NCI-H510A treated with DMSO at 0.1 percent for 48 hours (cell line): ENCODE measurements at places on chromosomes 5 and 9.
A peak's percentile ranks its signal among the peaks of the same experiment; 100 is the strongest.

DNA sequence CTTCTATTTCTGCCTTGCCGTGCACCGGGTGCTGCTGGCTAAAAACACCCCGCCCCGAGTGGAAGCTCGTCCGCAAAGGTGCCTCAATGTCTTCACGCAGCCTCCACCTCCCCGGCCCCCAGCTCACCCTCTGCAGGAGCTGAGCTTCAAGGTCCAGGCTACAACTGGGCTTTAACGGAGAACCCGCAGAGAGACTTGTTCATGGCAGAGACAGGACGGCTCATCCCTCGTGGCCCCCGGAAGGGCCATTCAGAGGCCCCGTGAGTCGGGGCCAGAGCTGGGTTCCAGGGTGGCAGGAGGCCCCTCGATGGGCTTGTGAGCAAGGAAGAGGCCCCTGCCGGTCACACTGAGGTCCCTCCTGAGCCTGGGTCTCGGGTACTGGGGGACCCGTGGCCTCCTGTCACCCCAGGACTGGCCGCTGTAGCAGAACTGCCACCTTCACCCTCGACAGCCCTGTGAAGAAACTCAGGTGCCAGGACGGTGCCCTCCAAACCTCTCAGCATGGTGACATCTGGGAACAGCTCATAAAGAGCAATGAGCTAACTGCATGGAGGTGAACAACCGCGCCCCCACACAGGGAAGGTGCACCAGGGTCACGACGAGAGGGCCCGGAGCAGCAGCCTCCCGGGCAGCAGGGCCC is 58.0 kb upstream of the UBAC1 start:
- DNase-seq, result no peak

DNA sequence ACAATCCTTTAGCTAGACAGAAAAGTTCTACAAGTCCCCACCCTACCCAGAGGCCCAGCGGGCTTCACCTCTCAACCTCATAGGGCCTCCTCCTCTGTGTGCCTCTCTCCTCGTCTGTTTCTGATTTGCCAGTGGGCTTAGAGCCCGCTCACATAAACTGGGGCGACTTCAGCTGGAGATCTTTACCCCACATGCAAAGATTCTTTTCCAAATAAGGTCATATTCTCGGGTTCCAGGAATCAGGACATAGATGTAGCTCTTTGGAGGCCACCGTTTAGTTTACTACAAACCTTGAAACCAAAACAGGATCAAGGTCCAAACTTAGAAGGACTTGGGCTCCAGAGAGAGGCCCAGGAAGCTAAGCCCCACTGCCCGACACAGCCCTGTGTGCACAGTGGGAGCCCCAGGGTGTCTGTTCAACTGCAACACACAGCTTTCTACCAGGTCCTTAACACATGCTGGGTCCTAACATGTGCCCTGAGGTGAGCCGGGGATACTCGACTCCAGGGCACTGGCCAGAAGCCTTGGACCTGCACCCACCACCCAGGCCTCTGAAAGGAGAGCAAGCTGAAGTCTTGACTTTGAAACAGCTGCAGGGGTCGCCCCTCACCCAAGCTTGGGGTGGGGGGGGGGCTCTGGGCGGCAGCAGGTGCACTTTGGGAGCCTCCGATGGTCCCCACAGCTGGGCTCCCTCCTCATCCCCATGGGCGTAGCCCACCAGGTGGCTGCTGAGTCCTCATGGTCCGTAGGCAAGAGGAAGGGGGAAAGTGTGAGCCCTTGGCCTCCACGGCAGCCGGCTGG is 26.8 kb upstream of the SLC12A7 start:
- no peak for DNase-seq

- no peak for DNase-seq
Observed at GRCh38 chr5:3324421-3325101, 271.1 kb upstream of the IRX1 start.

- DNase-seq, result no peak
Observed at GRCh38 chr5:158430166-158430797, 571.3 kb upstream of the CLINT1 start.

- no peak for DNase-seq
Observed at GRCh38 chr9:20903212-20903611, 128.2 kb downstream of the HACD4 start.

- no peak for DNase-seq
Observed at GRCh38 chr9:93658184-93658925, 82.0 kb downstream of the PHF2 start.

GRCh38 chr5:65299861-65300260 is 181.9 kb downstream of the ADAMTS6 start:
- DNase-seq, result no peak

DNA sequence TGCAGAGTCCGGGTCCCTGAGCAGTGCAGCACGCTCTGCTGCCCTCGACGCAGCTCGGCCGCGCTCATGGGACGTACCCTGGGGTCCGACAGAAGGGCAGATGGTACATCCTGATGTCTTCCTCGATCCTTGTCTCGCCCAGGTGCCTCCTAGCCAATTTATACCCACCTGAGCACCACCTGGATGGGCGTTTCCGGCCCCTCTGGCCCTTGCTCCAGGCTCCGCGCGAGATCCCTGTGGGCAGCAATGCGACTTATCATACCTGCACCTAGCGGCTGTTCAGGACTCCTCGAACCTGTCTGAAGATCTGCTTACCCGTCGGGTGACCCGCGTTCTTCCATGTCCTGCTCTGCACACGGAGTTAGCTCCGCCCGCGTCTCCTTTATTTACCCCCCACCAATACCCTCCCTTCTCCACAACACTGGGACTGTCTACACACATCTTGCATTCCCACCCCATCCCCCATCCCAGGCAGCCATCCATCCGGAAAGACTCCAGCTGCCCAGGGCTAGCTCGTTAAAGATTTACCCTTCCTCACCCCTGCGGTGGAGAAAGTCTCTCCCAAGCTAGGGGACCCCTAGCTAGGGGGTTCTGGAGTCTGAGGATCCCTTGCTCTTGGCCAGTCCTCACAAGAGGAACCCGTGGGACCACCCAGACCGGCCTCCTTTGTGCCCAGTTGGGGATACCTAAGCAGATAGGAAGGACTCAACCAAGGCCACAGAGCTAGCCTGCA is at the start of gene KIF12:
KIF12 (minus strand) TSS at position 357 of the 733 bp plus-strand sequence; CDS start at position 341, 16 bp downstream.
- DNase-seq, result peak; percentile 71

DNA sequence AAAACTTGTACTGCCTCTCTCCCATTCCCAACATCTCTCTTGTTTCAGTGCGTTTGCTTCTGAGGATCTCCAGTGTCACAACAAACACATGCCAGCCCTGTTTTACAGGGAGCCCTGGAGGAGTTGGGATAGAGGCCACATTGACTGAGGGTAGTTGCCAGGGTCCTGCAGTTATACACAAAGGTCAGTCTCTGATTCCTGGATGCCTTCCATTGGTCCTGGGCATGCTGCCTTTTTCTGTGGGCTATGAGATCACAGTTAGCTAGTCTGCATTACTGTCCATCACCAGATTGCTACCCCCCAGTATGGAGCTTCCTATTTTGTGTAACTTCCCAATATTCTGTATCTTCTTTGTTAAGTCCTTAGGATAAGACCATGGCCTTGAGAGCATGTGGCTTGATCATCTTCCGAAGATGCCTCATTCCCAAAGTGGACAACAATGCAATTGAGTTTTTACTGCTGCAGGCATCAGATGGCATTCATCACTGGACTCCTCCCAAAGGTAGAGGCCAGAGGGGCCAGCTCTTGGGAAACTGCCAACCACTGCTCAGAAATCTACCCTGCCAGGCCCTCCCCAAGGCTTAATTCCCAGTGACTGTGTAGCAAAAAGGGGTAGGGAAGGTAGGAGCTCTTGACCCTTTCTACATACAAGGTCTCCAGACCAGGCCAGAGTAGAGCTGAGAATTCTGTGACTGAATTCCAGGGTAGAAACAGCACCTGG is 9.5 kb downstream of the NUDT2 start:
- no peak for DNase-seq

DNA sequence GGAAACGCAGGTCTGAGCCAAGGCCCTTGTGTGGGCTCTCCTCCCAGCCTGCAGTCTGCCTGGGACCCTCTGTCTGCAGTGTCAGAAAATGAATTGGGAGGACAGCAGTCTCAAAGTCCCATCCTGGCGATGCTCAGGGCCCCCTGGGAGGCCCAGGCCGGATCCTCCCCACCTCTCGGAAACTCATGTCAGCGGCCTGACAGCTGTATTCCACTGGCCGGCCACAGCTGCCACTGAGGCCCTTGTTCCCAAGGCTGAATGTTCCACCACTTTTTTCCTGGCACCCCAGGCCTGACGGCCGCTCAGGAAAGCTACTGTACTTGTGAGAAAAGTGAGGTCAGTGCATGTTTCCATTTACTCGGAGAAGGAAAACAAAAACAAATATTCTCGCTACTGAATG is 180.0 kb downstream of the FGF18 start:
- DNase-seq, result no peak

DNA sequence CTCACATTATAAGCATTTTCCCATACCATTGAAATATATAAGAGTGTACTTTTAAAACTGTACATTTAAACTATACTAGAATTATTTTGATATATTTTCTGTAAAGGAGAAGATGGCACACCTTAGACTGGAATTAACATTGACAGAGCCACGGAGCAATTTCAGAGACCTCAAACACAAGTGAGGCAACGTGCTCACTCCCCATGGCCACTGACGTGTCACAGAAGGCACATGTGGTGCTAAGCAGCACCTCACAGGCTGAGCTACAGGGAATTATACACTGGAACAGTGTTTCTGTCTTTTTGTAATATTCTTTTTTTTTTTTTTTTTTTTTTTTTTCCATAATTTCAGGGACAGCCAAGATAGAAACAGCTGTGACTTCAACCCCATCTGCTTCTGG is 66.5 kb downstream of the NUP214 start:
- no peak for DNase-seq

GRCh38 chr5:153883854-153884611 is 154.7 kb downstream of the FAM114A2 start:
- DNase-seq, result peak; percentile 1

DNA sequence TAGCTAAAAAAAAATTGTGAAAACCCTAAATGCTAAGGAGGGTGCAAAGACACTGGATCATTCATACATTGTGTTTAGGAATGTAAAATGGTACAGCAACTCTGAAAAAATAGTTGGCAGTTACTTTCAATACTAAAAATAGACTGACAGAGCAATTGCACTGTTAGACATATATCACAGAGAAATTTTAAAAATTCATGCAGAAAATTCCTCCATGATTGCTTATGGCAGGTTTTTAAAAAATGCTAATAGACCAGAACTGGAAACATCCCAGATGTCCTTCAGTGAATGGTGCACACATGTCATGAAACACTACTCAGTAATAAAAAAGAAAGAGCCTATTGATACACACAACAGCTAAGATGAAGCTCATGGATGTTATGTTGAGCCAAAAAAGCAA is 349.8 kb upstream of the DAB2 start:
- DNase-seq, result no peak

DNA sequence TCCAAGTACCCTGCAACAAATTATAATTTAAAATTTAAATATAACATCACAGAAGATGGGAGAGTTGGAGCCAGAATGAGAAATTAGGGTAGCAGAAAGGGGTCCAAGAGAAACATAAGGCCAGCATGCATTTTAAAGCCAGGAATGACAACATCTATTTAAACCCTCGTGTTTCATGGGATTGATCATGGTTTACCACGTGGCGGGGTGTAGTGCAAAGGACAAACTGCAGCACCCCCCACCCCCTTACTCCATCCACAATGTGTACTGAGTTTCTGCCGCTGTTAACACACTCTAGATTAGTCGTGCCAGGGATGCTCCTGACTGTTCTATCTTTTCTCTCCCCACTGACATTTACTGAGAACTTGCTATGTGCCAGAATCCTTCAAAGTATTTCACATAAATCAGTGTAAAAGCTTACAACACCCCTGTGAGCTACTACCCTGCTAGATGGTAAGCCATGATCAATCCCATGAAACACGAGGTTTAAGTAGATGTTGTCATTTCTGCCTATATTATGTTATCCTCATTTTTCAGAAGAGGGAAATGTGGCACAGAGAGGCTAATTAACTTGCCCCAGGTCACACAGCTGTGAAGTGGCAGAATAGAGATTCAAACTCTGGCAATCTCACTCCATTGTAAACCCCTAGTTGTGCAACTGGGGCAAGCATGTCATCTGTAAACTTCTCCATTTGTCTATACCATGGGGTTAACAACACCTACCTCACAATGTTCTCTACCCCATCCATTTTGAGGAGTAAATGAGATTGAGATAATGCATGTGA is 136.3 kb downstream of the ENTREP1 start:
- no peak for DNase-seq

DNA sequence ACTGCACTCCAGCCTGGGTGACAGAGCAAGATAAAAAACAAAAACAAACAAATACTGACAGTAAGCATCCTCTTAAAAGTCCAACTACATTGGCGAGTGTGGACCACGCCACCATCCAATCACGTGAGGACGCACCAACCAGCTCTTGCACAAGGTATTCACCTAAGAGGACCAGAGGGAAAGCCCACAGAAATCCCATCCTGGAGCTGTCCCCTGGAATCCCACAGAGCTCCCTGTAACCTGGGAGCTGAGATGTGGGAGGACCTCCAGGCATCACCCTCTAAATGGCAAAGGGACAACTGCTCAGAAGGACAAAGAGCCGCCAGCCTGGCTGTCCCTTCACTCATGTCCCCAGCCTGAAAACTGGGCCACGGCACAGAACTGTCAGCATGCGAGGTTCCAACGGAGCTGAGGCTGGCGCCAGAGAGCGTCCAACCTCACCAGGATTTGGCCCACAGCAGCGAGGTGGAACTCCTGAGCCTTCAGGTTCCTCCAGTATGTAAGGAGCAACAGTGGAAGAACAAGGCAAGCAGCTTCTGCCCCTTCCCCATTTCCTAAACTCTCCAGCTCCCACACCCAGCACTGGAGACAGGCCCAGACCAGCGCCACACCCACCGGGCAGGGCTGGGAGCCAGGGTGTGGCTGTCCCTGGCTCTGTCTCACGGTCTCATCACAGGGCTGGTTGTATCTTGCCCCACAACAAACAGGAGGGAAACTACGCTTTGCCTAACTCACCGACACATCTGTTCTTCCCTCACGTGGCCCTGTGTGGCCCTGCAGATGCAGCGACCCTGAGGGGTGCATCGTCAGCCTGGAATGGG is 15.2 kb downstream of the IPPK start:
- DNase-seq, result no peak

- no peak for DNase-seq
Observed at GRCh38 chr9:37338218-37338617, 84.3 kb upstream of the GRHPR start.

GRCh38 chr5:54732108-54732507 is 214.5 kb downstream of the SNX18 start:
- no peak for DNase-seq

GRCh38 chr9:118230329-118230728 is 526.1 kb downstream of the TLR4 start:
- DNase-seq, result no peak

GRCh38 chr5:23437011-23437410 is 70.4 kb upstream of the PRDM9 start:
- DNase-seq, result no peak

DNA sequence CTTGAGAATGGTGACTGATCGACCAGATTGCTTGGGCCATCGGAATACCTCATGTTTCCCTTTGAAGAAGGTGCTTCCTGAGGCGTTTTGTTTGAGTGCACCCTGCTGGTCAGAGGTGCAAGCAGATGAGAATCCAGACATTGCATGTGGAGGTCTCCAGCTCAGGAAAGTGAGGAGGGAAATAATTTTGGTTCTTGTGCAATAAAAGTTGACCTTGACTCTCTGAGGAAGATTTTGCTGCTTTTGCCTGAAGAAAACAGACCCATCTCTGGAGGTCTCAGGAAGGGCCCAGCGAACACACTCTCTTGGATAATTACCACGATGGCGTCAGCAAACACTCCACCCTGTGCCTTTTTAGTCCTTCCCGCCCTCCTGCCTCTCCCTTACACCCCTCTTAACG is 69.7 kb downstream of the GRAMD2B start:
- DNase-seq, result no peak

- no peak for DNase-seq
Observed at GRCh38 chr9:35760651-35761050, 6.6 kb upstream of the MSMP start.
